ENCODE measurements at places on chromosomes 2 and 18. TPM values are rescaled to one million over a fixed set of nuclear protein-coding genes. Genes with fewer than 3 reads are reported as not detected.
A peak's percentile ranks its signal among the peaks of the same experiment; 100 is the strongest.

- no peak for ATAC-seq
Measured at GRCh38 chr2:149427387-149427786, 97.0 kb downstream of the LYPD6 start.

GRCh38 chr2:238019962-238020361, 40.8 kb upstream of the SCLY start:
- ATAC-seq, result peak; percentile 70

The SLC38A11 gene
- 0.48 TPM for total RNA-seq

GRCh38 chr2:1407950-1408675, 5.2 kb upstream of the TPO start:
- ATAC-seq, result no peak

DNA sequence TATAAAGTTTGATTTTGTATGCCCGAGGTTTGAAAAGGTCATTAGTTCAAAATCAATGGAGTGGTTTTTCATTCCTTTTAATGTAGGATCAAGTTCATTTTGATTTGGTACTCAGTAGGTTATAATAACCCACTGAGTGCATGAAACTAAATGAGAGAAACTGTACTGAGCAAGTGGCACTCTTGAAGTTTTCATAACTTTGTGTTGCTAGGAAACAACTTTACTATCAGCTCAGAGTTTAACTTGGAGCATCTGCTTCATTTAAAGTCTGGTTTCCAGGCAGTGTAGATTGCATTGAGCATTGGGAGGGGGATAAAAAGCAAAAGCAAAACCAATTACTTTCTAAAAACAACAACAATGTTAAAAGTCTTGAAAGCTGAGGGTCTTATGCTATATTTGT, 1361.6 kb upstream of the CHAC2 start:
- no peak for ATAC-seq

The GULP1 gene
- 10.2 TPM for total RNA-seq
